ENCODE measurements at places on chromosomes 16 and 17. TPM values are rescaled to one million over a fixed set of nuclear protein-coding genes. Genes with fewer than 3 reads are reported as not detected.
A peak's percentile ranks its signal among the peaks of the same experiment; 100 is the strongest.

DNA sequence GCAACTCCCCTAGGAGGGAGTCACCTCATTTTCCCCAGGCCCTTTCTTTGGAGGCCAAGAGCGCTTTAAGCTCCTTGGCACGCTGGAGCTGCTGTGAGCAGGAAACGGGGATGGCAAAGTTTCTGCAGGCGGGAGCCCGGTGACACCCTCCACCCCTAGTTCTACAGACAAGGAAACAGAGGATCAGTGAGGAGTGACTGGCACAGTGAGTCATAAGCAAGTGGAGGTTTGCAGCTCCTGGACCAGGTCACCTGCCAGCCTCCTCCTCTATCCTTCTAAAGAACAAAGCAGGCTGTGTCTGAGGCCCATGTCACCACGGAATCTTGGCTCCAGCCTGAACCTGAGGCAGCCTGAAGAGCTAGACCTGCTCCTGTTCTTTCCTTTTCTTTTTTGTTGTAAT is 141.9 kb downstream of the TMEM132E start:
- no peak for DNase-seq

GRCh38 chr17:1123921-1124715 is 55.7 kb downstream of the ABR start:
- DNase-seq = no peak

G6PC1 gene
- not detected for total RNA-seq

DNA sequence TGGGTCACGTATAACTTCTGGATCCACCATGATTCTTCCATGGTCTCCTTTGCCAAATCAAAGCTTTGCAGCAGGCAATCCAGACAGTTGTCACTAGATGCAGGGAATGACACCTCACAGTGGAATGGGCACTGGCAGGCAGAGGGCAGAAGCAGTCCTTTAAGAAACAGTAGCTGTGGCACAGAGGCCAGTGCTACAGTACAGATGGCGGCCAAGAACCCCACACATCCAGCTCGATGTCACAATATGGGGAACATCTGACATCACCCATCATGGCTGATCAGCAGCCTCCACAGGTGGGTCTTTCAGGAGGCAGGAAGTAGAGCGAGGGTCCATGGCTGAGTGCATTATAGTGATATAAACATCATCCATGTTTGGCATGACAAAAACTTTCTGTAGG is 18.8 kb upstream of the ERN1 start:
- DNase-seq = no peak

DNA sequence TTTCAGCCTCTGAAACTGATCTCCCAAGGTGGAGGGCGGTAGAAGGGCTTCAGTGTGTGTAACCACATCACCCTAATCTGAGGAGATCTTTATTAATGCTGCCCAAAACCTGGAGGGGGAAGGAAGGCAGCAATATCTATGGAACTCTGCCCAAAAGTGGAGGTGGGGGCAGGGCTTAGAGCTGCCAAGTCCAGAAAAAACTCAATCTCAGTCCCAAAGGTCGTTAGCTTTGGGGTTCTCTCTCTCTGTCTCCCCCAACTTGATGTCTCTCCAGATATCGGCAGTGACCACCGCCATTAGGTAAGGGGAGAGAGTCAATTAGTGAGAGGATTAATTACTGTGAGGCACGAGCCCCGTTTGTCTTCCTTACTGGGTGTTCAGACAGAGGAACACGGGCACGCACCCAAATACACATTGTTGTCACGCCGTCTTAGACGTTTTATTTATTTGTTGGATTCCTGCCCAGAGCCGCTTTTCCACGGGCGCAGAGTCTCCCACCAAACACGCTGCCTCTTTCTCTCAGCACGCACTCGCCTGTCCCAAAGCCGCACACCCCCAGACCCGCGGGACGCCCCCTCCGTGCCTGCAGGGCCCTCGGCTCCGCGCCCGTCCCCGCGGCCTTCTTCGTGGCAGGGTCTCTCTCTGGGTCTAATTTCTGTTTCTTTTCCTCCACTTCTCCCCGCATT is 5.4 kb upstream of the LHX1 start:
- DNase-seq = no peak

GRCh38 chr16:14284371-14284770 is 213.3 kb downstream of the MRTFB start:
- DNase-seq = no peak

DNA sequence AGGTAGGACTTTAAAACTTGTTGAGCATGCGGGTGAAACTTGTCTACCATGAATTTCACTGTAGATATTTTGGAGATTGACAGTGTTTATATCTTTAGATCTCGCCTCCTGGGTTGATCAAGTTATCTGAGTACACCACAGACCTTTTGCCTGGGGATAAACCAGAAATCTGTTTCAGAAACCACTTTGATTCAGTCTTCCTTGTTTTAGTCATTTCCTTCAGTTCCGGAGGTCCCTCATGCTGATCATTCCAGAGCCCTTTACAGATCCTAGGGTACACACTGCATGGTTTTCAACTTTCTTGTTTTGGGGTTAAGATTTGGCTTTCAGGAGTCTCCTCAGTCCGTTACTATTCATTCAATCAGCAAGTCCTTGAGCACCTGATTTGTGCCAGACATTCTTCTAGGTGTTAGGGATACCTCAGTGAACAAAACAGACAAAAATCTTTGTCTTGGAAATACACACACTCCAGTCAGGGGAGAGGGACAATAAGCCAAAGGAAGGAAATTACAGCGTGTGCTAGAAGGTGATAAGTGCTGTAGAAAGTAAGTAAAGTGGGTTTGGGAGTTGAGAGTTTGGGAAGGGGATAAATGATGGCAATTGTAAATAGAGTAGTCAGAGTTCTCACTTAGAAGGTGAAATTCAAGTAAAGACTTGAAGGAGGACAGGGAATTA is 12.2 kb downstream of the NOD2 start:
- no peak for DNase-seq

GRCh38 chr16:4297480-4297879 is 18.4 kb upstream of the GLIS2 start:
- no peak for DNase-seq

- DNase-seq = no peak
Measured at GRCh38 chr17:1183171-1183873, 3.5 kb upstream of the ABR start.

GRCh38 chr17:73984941-73985340 is 218.5 kb upstream of the RPL38 start:
- DNase-seq = no peak

- no peak for DNase-seq
Measured at GRCh38 chr17:32267690-32268205, 2.1 kb downstream of the RHBDL3 start.

DNA sequence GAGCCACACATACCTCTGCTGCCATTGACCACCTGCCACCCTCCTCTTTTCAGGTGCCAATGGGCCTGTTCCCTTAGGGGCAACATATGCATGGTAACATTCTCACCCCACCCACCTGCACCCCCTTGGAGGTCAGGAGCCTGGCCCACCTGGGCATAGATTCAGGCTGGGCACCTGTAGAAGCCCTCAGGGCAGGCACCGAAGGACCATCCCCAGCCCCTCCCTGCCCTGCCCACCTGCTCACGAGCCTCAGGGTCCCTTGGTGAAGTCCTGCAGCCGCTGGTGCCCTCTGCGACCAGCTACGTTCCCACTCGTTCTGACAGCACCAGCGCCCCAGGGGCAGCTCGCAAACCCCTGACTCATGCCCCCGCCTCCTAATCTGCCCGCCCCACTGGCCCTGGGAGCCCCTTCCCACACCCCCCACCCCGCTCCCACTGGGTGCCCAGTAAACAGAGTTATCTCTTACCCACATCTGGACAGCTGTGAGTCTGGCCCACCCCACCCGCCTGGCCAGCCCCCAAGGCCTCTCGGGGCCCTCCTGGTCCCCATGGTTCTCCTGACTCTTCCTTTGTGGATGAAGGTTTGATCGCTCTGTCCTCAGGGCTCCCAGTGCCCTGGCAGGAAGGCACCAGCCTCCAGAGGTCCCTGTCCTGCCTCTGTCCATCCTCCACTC is at the start of gene SLC4A1:
Gene SLC4A1 (minus strand): TSS at position 318 of the 673 bp plus-strand sequence. CDS start 5,269 bp downstream, outside the sequence.
- no peak for DNase-seq

DNA sequence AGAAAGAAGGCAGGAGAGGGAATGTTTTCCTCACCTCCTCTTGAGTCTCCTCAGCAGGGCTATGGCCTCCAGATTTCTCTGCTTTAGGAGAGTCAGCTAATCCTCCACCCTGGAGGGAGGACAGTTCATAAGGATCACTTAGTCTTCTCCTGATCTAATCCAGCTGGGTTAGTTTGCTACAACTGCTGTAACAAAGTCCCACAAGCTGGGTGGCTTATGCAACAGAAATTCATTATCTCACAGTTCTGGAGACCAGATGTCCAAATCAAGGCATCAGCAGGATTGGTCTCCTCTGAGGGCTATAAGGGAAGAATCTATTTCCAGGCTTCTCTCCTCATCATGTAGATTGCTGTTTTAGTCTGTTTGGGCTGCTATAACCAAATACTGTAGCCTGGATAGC is 40.6 kb upstream of the XYLT1 start:
- DNase-seq = no peak

DNA sequence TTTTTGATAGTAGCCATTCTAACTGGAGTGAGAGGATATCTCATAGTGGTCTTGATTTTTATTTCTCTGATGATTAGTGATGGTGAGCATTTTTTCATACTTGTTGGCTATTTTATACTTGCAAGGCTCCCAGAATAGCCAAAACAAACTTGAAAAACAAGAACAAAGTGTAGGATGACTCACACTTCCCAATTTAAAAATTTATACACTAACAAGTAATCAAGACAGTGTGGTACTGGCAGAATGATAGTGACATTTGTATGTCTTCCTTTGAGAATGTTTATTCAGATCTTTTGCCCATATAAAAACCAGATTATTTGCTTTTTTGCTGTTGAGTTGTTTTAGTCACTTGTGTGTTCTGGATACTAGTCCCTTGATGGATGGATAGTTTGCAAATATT is 17.8 kb downstream of the SPECC1 start:
- no peak for DNase-seq

GRCh38 chr17:45700171-45701090 is 83.7 kb upstream of the CRHR1 start:
- DNase-seq = no peak

BCO1 gene
- 6.5 TPM for total RNA-seq

DNA sequence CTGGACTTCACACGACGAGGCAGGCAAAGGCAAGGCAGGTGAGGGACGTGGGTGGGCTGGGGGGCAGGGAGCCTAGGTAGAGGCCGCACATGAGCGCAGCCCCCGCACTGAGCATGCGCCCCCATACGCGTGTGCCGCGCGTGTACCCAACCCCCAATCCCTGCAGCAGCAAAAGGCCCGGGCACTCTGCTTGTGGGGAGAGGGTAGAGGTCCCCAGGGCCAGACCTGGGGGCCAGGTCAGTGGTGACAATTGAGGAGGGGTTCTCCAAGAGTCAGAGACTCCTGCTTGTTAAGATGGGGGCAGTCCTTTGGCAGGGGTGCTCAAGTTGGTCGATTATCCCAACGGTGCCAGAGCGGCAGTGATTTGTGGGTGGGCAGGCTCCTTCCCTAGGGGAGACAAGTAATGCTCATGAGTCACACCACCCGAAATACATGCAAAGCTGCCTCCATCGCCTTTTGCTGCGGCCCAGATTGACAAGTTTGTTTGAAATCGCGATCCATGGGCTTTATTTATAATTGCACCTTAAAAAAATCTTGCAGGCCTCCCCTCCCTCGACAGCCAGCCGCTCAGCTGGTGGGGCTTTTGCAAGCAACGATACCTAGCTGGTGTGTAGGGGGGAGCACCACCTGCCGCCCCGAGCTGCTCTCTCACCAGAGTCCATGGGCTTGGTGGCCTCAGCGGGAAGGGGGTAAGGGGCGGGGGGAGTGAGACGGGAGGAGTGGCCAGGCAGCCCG is 1.1 kb upstream of the GIT1 start:
- peak; percentile 52 for DNase-seq

GRCh38 chr16:20383106-20384029 is 21.2 kb downstream of the PDILT start:
- peak; percentile 50 for DNase-seq

KRT222 gene
- total RNA-seq = 1.0 TPM

KRTAP2-3 gene
- not detected for total RNA-seq

HSF4 gene
- 113 TPM for total RNA-seq

ANKRD40CL gene
- total RNA-seq = 32.2 TPM

DNA sequence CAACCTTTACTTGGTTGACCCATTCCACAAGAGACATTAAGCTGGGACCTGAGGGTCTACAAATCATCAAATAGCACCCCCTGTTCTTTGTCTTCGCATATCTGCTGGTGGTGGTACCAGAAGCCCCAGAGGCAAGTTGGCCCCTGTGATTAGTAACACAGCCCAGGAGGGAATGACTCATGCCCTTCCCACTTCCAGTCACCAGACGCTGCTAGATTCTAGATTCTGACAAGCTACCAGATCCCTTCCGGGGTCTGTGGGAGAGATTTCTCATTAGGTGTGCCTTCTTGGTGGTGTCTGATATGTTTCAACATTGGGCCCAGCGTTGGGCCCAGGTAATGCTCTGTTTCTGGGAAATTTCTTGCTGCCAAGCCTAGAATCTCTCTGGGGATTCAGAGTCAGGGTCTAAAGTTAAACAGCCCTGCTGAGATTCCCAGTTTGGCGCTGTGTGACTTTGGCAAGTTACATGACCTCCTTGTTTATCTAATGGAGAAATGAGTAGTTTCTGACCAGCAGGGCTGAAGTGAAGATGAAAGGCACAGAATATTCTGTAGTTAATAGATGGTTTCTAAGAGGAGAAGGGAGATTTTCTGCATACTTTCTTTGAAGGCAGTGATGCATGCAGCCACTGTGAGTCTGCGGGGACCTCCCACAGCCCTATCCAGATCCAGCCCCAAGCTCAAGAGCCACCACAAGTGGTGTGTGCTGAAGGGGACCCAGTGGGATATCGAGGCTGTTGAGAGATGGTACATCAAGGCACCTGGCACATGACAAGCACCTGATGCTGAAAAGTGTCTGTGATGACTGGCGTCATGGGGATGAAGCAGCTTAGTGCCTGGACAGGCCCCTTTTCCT is 3.9 kb downstream of the TRPV2 start:
- no peak for DNase-seq

- DNase-seq = no peak
Measured at GRCh38 chr17:81932333-81932983, 4.6 kb downstream of the PYCR1 start.
